SJSA1 (cell line): ENCODE measurements at places on chromosomes 3 and 15.

DNA sequence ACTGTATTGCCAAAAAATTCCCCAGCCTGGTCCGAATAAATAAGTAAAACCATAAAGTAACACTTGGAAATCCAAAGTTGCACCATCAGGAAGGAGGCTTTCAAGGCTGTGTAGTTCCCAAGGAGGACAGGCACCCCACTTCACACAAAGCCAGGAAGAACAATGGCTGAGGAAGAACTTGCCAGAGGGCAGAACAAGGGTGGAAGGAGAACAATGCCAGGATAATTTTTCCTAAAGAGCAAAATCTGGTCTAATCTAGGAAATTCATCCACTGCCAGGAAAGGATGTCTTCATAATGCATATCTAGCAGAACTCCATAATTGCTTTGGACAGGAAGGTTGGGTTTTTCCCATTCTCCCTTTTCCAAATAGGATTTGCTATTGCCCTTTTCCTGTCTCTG is 15.7 kb upstream of the ARID3B start:
- H3K36me3 ChIP-seq: no peaks in the 10 kb centered on the region
- H3K4me3 ChIP-seq: no peak overlapping the region
- H3K27me3 ChIP-seq: no peaks in the 10 kb centered on the region
- no peak for DNase-seq
- H3K4me1 ChIP-seq: peaks cover 21% of the 10 kb centered on the region
- H3K27ac ChIP-seq: peak overlapping the region; percentile 30

DNA sequence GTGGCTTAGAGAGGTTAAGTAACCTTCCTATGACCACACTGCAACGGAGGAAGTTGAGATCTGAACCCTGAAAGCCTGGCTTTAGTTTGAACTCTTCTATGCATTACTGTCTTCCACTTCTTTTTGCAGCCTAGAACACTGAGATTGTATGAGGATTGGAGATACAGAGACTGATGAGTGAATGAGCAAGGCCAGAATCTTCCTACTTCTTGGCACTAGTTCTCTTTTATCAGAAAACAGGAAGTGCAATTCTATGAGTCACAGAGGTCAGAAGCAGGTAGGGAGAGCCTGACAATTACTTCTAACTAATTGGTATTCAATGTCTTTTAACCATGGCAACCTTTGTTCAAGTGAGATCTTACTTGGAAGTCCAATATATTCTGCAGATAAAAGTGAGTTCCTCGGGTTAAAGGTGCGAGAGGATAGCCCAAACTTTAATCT is 219.0 kb downstream of the SHQ1 start:
- H3K27ac ChIP-seq: no peak overlapping the region
- no peak for DNase-seq
- no peaks in the 10 kb centered on the region for H3K27me3 ChIP-seq
- H3K4me3 ChIP-seq: no peak overlapping the region
- peaks cover 3% of the 10 kb centered on the region for H3K4me1 ChIP-seq
- no peaks in the 10 kb centered on the region for H3K36me3 ChIP-seq

- no peaks in the 10 kb centered on the region for H3K36me3 ChIP-seq
- DNase-seq: no peak
- H3K27me3 ChIP-seq: 0 out of 2 replicates have a peak, but pooled peaks cover 3% of the 10 kb centered on the region
Measured at GRCh38 chr3:66858656-66859381, 139.3 kb upstream of the KBTBD8 start.

DNA sequence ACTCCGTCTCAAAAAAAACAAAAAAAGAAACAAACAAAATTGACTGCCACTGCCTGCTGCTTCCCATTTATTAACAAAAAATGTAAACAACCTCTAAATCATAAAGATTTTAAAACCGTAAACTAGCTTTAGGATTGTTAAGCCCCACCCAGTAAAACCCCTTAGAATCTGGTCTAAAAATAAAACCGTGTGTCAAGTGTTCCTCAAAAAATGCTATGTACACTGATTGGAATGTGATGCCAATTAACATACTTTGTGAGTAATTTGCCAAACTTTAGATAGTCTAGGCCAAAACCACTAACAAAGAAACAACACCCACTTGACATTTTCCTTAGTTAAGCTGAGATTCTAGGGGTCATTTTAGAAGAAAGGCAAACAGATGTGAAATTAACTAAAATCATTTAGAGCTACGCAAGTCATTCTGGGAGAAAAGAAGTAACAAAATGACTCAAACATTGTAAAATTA is 5.3 kb downstream of the RAF1 start:
- peaks cover 36% of the 10 kb centered on the region for H3K4me1 ChIP-seq

DNA sequence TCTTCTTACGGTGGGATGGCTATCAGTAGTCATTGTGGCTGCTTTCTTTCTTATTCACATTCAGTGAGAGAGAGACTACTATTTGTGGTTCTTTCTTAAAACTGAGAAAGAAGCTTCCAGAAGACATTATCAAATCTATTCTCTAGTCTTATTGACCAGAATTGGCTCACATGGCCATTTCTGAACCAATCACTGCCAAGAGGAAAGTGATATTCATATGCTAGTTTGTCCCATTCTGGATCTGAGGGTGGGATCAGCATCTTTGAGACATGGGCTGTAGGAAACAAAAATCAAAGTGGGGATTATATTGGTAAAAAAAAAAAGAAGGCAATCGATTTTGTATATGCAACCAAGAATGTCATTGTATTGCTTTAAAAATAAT is 106.4 kb upstream of the RASGRP1 start:
- H3K36me3 ChIP-seq: no peaks in the 10 kb centered on the region
- no peak overlapping the region for H3K27ac ChIP-seq
- no peak for DNase-seq
- H3K4me1 ChIP-seq: no peaks in the 10 kb centered on the region

DNA sequence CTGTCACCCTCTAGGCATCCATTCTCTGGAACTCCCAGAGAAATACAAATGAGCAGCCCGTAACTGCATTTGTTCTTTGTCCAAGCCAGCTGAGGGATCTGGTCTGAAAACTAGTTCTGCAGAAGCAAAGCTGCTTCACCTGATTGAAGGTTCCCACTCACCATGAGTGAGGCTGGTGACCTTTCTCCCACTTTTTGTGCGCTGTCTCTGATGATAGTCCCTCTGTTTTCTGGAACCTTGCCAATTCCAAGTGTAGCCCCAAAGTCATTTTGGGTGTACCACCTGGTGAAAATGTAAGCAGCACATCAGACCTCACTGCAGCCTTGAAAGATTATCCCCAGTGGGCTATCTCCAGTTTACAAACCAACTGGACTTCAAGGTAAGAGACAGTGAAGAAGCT is 39.4 kb upstream of the BFSP2 start:
- no peak overlapping the region for H3K27ac ChIP-seq
- no peak for DNase-seq
- no peak overlapping the region for H3K4me3 ChIP-seq
- no peaks in the 10 kb centered on the region for H3K27me3 ChIP-seq
- no peaks in the 10 kb centered on the region for H3K36me3 ChIP-seq
- H3K4me1 ChIP-seq: no peaks in the 10 kb centered on the region

DNA sequence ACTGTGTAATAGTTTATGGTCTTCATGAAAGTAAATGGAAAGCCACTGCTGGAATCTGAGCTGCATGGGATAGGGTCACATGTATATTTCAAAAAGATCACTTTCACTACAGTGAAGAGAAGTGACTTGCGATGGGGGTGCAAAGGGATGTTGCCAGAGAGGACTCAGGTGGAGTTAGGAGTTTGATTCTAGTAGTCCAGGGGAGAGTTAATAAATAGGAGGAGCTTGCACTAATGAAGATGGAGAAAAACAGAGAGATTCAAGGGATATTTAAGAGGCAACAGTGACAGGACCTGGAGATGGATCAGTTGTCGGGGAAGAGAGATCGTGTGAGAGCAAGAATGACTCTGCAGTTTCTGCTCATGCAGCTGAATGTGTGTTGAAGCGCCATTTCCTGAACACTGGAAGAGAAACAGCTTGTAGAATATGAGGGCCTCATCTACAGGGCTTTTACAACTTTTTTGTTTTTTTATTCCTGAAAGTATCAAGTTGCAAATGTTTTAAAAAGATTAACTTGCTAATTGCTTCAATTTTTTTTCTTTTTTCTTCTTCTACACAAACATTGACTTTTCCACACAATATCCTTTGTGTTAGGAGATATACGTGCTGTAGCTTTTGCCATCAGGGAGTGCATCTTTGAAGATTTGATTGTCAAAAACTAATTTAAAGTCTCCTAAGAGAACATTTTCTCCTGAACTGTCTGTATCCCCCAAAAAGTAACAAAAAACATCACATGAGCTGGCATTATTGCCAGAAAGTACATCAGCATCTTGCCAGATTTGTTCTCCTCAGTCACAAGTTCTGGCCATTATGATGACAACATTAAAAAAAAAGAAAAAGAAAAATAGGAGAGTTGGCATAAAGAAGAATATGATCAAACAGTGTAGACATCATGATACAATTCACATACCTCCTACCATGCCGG is 37.5 kb downstream of the SETMAR start:
- no peaks in the 10 kb centered on the region for H3K27me3 ChIP-seq
- H3K27ac ChIP-seq: no peak overlapping the region
- H3K4me3 ChIP-seq: no peak overlapping the region
- H3K4me1 ChIP-seq: no peaks in the 10 kb centered on the region
- no peaks in the 10 kb centered on the region for H3K36me3 ChIP-seq
- no peak for DNase-seq

- no peak overlapping the region for H3K27ac ChIP-seq
- H3K27me3 ChIP-seq: no peaks in the 10 kb centered on the region
- no peaks in the 10 kb centered on the region for H3K36me3 ChIP-seq
- H3K4me1 ChIP-seq: peaks cover 14% of the 10 kb centered on the region
- H3K4me3 ChIP-seq: no peak overlapping the region
Measured at GRCh38 chr15:96321639-96322535, 8.6 kb upstream of the NR2F2 start.

DNA sequence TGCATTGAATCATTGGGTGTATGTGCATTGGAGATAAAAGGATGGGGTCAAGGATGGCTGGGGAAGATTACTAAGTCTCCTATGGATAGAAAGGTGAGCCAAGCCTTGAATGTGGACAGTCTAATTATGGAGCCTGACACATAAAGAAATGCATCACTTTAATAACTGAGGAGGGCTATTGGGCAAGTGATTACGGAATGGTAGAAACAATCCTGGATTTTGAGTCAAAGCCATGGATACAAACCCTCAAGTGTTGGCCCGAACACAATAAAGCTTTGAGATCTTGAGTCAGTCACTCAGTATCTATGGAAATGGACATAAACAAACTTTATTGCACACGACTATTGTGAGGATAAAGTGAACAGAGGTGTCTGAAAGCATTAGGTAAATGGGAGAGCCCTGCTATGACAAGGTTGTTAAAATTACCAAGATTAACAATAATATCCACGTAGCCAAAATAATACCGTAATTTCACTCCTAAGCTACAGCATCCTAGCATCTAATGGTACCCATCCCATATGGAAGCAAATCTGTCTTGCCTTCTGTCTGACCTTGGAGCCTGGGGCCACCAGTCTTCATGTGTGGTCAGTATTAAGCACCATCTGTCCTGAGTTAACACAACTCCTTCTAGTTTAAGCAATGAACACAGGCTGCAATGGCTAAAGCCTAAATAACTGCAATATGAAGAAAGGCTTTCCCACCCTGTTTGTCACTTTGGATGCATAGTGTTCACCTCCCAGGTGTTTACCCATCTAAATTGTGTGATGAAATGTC is 136.9 kb upstream of the PRICKLE2 start:
- H3K36me3 ChIP-seq: no peaks in the 10 kb centered on the region
- DNase-seq: peak; percentile 43
- no peak overlapping the region for H3K4me3 ChIP-seq
- no peaks in the 10 kb centered on the region for H3K27me3 ChIP-seq
- peak overlapping the region; percentile 46 for H3K27ac ChIP-seq
- H3K4me1 ChIP-seq: peaks cover 44% of the 10 kb centered on the region

GRCh38 chr3:179146911-179147513 is 1.1 kb upstream of the PIK3CA start:
- peak overlapping the region; percentile 97 for H3K4me3 ChIP-seq
- DNase-seq: peak; percentile 77
- H3K36me3 ChIP-seq: peaks cover 6% of the 10 kb centered on the region

DNA sequence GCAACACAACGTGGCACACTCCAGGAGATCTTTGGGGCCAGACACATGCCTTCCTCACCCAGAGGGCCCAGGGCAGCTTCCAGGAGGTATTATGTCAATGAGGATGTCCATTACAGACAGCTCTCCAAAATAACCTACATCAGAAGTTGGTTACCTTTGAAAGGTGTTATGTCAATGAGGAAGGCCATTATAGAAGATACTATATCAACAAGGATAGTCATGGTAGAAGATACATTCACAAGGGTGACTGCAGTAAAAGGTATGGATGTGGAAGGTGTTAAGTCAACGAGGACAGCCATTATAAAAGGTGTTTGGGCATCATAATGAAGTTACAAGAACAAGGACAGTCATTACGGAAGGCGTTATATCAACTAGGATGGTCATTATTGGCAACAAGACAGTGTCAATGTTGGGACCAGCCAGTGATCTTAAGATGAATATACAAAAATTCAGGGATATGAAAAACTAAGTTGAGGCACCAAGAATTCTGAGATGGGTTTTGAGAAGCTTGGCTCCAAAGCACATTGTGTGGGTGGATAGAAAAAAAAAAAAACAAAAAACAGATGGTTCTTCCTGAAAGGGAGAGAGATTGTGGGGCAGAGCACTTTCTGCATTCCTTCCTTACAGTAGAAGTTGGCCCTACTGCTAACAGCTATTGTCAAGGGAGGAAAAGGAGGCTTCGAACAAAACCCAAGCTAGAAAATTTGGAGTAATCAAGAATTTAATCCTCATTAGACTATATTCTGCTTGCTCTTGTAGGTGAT is 11.2 kb downstream of the CDCP1 start:
- no peaks in the 10 kb centered on the region for H3K27me3 ChIP-seq

DNA sequence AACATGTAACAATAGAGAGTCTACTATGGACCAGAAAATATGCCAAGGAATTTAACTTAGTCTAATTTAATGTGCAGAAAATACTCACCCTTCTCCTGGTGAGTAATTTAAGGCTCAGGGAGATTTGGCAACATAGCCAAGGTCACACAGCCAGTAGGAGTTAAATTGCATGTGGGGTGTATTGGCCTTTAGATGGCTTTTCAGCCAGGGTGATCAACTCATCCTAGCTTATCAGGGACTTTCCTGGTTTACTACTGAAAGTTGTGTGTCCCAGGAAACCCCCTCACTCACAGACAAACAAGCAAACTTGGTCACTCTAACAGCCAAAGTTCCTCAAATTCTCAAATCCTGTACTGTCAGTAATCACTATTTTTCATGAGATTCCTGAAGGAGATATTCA is 2.6 kb upstream of the SLC9A9 start:
- no peak overlapping the region for H3K27ac ChIP-seq
- H3K27me3 ChIP-seq: no peaks in the 10 kb centered on the region
- no peaks in the 10 kb centered on the region for H3K4me1 ChIP-seq
- DNase-seq: no peak
- H3K36me3 ChIP-seq: no peaks in the 10 kb centered on the region
- H3K4me3 ChIP-seq: no peak overlapping the region

GRCh38 chr3:46987743-46988401 is 8.4 kb downstream of the NBEAL2 start:
- no peaks in the 10 kb centered on the region for H3K27me3 ChIP-seq
- no peak overlapping the region for H3K27ac ChIP-seq
- H3K4me3 ChIP-seq: no peak overlapping the region

GRCh38 chr15:80747317-80748053 is 31.7 kb upstream of the CEMIP start:
- no peak overlapping the region for H3K4me3 ChIP-seq
- H3K36me3 ChIP-seq: peaks cover 4% of the 10 kb centered on the region
- no peaks in the 10 kb centered on the region for H3K27me3 ChIP-seq
